ENCODE measurements at places on chromosomes 13 and 19.

DNA sequence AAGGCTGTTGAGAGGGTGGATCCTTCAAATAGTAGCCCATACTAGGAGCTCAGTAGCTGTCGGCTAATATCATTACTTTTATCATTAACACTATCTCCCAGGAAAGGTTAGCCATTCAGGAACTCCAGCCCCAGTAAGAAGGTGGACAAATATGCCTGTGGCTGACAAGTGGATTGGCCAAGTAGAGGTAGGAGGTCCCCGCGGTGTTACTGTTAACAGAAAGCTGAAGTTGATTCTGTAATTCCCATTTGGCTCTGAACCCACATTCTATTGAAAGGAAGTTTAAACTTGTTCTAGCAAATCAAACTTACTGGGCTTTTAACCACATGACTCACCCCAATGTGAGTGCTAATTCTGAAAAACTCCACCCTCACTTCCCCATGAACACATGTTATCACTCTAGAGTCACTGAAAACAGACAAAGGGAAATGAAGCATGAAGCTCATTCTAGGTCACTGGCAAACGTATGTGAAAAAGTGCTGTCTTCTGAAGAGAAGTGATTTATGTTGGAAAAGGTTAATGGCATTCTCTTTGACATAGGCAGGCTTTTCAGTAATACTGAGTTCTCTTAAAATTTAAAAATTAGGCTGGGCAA lies 273.5 kb downstream of the FGF14 start:
- DNase-seq, result peak; percentile 50

GRCh38 chr19:6736917-6737283 lies 480 bp downstream of the GPR108 start:
- no peak for DNase-seq

- DNase-seq, result no peak
Observed at GRCh38 chr13:66212511-66212910, 1017.6 kb downstream of the PCDH9 start.

DNA sequence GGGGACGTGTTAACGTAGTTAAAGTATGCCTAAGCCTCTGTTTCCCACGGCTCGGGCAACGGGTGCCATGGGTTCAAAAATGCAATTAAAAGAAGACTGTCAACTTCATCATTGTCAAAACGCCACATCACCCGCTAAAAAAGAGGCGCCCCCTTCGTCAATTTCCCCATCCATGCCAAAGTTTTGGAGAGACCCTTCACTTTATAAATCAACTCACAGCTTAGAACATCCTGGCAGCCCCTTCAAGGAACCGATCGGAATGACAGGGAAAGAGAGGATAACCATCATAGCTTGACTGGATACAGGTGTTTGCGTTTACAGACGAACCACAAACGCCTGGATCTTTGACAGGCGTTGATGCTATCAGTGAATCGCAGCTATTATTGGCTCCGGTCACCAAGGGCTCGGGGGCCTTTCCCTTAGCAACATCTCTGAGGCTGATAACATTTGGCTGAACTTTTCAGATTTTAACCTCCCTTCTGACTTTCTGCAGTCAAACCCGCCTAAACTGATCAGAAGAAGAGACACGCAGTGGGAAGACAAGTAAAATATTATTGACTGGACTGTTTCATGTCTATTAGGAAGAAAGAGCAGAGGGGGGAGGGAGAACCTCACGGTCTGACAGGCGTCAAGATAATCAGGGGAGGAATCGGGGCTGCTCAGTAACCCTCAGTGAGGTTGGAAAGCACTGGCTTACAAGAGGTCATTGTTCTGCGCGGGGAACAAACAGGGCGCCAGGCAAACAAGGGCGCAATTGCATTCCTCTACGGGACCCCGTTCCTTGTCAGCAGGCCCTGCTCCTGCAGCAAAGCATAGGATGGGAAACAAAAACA lies 322.5 kb upstream of the ZNF507 start:
- DNase-seq, result no peak

DNA sequence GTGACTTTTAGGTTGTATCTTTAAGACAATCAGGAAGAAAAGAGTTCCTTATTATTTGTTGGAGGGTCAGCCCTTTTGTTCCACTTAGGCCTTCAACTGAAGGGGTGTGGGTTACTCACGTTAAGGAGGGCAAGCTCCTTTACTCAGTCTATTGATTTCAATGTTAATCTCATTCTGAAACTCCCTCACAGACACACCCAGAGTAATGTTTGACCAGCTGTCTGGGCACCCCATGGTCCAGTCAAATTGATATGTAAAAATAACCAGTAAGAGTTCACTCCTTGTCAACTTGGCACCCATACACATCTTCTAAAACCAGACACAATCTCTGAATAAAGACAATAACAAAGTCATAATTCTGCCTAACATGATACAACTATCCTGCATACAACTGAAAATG lies 292.9 kb downstream of the KLF5 start:
- DNase-seq, result no peak

DNA sequence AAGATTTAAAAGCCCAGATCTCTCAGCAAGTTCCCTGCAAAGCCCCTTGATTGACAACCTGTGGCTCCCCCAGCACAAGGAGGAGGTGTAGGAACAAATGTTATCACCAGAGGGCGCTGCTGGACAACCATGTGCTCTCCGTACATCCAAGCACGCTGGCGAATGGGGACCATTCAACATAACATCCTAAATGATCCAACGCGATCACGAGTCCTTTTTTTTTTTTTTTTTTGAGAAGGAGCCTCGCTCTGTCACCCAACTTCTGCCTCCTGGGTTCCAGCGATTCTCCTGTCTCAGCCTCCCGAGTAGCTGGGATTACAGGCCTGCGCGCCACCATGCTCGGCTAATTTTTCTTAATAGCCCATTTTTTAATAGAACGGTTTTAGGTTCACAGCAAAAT lies 52.0 kb downstream of the NWD1 start:
- peak; percentile 95 for DNase-seq

- no peak for DNase-seq
Observed at GRCh38 chr19:7625763-7626372, 3.5 kb downstream of the XAB2 start.

GRCh38 chr19:10839114-10840050 lies 3.4 kb upstream of the TMED1 start:
- no peak for DNase-seq

GRCh38 chr19:14402332-14403144 lies 16.6 kb downstream of the DDX39A start:
- no peak for DNase-seq

DNA sequence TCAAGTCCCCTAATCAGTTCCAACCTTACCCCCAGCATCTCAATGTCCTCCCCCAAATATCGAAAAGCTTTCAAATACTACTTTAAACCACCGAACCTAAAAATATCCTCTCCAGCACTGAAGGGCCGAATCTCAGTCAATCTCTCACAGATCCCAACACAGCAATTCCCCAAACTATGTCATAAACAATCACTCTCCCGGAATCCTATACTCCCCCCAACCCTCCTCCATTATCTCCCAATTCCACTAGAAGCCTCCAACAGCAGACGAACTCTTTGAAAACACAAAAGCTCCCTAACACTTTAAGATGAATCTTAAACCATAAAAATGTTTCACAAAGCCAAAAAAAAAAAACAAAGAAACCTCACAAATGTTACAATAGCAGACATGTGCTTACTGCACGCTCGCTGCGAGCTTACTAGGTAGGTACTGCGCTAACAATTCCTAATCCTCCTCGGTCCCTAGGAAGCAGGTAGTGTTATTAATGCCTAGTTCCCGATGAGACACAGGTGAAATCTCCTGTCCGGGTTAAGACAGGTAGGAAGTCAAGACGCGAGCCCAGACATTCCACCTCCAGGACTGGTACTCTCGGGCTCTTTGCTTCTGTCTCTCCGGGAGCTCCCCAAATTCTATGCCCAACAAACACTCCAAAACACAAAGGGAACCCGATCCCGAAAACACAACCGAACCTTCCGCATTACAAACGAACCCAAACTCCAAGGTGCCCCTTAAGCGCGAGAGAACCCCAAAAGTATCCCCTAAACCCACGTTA lies 14.2 kb downstream of the FBXO46 start:
- peak; percentile 66 for DNase-seq

- DNase-seq, result peak; percentile 98
Observed at GRCh38 chr19:42295831-42296525, 6.0 kb upstream of the PRR19 start.

DNA sequence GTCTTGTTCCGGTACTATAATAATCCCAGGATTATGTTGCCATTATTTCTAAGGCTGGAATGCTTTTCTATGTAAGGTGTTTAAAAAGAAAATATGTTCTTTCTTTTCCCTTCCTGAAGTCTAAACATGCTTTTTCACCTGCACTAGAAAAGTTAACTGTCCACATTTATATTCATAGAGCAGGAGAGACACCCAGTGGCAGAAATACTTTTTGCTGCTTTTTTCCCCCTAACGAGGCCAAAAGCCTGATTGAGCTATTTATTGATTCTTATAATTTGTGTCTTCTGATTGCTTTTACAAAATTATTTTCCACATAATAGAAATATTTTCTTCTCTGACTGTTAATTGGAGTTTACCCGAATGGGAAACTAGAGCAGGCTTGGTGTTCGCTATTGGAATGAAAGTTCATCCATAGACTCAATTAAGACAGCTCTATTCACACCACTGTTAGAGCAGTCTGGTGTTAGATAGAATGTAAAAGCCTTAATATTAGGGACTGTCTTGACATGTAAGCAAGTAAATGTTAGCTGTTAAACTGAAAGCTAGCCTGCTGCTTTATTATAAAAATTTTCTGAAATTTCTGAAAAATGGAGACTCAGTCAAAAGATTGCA lies 15.8 kb downstream of the GPR180 start:
- peak; percentile 49 for DNase-seq

DNA sequence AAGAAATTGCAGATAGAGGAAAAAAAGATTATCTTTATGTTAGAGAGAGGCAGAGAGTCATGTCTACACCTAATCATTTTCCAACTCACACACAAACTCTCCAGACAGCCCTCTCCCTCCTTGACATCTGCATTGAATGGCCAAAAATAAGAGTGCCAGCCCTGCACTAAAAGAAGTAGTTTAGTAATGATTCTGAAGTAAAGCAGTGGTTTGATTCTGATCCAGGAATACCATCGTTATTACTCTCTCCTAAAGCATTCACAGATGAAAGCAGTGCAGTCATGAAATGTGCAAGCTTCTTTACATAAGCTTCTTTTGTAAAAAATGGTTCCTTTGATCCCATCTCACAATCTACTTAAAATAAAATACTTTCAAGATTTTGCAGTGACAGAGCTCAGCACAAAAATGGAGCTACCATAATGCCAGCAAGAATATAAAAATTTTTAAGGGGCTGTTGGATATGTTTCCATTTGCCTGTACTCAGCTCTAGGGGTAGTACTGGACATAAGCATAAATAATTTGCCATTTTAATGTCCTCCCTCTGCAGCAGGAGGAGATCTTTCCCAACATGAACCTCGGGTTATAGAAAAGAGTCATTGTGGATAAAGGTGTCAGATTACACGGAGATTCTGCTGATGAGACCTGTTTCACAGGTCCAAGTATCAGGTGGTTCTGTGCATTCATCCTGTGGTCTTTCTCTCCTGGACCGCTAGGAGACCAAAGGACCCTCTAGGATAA lies 406.3 kb downstream of the DCT start:
- DNase-seq, result no peak

DNA sequence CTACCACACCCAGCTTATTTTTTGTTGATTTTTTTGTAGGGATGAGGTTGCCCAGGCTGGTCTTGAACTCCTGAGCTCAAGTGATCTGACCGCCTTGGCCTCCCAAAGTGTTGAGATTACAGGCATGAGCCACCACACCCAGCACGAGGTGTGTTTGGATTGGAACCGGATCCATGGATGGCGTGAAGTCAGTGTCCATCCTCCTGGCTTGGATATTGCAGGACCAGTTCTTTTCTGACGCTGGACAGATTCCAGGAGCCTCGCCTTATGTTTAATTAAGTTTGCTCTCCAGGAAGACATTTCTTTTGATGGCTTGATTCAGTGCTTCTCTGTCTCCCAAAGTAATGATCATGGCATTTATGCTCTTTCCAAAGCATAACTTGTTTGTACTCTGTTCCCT lies 14.4 kb upstream of the RFXAP start:
- no peak for DNase-seq

GRCh38 chr19:12052091-12052496 lies 667 bp downstream of the ZNF878 start:
- DNase-seq, result no peak

DNA sequence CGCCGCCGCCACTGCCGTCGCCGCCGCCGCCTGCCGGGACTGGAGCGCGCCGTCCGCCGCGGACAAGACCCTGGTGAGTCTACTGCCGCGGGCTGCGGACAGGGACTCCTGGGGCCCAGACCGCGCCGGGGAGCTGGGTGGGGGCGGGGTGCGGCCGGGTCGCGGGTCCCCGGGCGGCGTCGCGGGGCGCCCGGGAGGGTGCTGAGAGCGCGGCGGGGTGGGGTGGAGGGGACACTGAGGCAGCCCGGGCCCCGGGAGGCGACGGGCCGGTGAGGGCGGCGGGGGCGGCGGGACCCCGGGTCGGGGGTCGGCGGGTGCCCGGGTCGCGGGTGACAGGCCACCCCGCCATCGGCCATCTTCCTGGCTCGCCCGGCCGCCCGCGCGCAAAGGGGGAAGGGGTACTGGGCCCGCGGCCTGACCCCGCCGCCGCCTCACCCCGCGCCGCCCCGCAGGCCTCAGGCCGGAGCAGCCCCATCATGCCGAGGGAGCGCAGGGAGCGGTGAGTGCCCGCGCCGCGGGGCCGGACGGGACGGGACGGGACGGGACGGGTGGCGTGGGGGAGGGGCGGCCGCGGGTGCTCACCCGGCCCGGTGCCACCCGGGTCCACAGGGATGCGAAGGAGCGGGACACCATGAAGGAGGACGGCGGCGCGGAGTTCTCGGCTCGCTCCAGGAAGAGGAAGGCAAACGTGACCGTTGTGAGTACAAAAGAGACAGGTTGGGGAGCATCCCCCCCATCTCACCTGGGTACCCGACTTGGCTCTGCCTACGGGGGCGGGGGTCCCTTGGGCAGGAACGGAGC lies 489 bp downstream of the CCNE1 start:
- DNase-seq, result peak; percentile 61

- DNase-seq, result no peak
Observed at GRCh38 chr13:111178402-111178801, 63.3 kb downstream of the ARHGEF7 start.

DNA sequence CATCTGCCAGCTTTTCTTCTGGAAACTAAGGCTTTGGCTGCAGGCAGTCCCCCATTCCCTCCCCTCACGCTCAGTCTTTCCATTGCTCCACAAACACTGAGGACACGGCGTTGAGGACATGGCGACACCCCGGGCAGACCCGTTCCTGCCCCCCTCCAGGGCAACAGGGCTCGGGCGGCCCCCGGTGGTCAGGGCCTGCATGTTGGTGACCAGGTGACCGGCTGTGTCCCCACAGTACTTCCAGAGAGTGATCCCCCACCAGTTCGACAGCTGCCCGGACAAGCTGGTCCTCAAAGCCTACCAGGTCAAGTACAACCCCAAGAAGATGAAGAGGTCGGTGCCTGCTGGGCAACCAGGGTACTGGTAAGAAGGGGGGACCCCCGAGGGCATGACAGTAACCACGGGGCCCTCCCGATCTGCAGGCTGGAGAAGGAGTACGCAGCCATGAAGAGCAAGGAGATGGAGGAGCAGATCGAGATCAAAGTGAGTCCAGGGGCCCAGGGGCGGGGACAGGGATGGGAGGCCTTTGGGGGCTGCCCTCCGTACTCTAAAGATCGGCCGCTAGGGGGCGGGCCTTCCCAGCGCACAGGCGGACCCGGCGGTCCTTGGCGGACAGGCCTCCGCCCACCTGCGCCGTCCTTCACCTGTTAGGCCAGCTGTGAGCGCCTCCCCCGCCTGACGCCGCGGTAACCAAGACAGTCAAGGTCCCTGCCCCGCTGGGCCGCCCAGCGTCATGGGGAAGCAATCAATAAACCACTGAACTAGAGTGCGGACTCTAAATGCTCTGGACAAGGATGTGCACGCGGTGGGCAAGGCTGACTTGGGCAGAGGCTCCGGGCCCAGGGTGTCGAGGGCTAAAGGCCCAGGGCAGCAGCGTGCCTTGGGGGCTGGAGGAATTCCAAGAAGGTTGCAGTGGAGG lies 21.1 kb downstream of the PRR36 start:
- peak; percentile 97 for DNase-seq

Data from endodermal cell (in vitro differentiated cells).